Glutamatergic neuron (in vitro differentiated cells): ENCODE measurements at places on chromosomes 7 and 10. TPM values are rescaled to one million over a fixed set of nuclear protein-coding genes. Genes with fewer than 3 reads are reported as not detected.

The AFAP1L2 gene
- total RNA-seq = 1.9 TPM

The CCL26 gene
- total RNA-seq = not detected

The ERVW-1 gene
- not detected for total RNA-seq

The ARMH3 gene
- 48.1 TPM for total RNA-seq

The UFSP1 gene
- total RNA-seq = 3.2 TPM

The SMKR1 gene
- total RNA-seq = 0.98 TPM

The FKBP6 gene
- not detected for total RNA-seq

The XRCC2 gene
- total RNA-seq = 3.0 TPM

The CDK14 gene
- total RNA-seq = 96.5 TPM

The FAM25A gene
- total RNA-seq = not detected

The CALCR gene
- not detected for total RNA-seq

The UCN3 gene
- not detected for total RNA-seq

The C10orf62 gene
- not detected for total RNA-seq

The ARPC1A gene
- total RNA-seq = 173 TPM

The CLDN3 gene
- total RNA-seq = not detected

The HMX2 gene
- not detected for total RNA-seq

The TEX36 gene
- not detected for total RNA-seq

The PLAC9 gene
- not detected for total RNA-seq

The DPY19L1 gene
- total RNA-seq = 12.3 TPM

The SPDYE6 gene
- not detected for total RNA-seq

The DTX2 gene
- total RNA-seq = 23.3 TPM
